ENCODE measurements at places on chromosomes 11 and 22.

- no peak for DNase-seq
Measured at GRCh38 chr11:118219732-118220131, 5.1 kb downstream of the JAML start.

GRCh38 chr11:114449845-114450244 lies 10.6 kb downstream of the REXO2 start:
- DNase-seq = no peak

DNA sequence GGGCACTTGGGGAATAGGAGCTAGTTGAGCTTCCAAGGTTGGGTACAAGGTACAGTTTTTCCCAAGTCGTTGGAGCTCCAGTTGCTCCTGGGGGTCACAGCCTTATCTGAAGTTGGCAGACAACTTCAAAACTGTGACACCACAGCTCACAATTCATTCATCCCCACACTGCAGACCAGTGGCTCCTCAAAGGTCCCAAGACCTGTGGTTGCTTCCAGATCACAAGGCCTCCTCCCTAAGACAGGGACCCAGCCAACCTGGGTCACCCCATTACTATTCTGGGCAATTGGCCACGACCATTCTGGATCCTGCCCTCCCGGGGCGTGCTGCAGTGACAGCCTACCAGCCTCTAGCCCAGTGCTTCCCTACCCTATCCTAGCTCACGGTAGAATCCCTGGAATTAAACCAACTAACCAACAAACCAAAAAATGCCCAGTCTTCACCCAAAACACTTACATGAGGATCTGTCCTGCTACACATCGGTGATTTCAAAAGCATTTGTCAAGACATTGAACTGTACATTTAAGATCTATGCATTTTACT lies 862 bp upstream of the PDXP start:
- no peak for DNase-seq

DNA sequence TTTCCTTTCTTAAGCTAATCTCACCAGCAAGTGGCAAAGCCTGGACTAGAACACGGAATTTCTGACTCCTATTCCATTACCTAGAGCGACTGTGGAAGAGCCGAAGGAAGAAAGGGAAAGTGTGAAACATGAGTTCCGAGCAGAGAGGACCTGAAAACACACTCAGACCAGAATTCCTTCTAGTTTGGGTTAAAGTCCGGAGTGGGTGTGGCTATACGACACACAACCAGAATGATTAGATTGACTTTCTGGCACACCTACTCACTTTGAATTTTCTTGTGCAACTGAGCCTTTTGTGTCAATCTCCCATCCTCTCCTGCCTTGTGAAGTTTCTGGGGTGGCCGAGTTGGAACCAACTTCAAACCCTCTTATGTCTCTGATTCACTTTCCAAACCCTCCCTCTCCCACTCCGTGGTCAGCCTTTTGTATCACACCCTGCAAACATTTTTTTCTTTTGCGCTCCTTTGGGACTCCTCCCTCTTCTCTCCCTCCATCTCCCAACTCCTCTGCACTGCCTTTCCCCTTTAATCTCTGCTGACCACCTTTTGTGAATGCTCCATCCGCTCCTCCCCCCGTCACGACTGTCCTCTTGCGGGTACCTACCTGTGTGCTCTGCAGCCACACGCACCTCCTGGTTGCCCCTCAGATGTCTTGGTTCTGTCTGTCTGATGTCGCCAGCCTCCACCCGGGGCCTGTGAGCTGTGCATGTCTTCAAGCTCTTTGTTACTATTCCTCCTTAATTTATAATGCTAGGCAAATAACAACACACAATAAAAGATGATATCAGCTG lies 86.3 kb upstream of the BLID start:
- DNase-seq = no peak

GRCh38 chr11:128026596-128026995 lies 560.8 kb downstream of the ETS1 start:
- DNase-seq = no peak

DNA sequence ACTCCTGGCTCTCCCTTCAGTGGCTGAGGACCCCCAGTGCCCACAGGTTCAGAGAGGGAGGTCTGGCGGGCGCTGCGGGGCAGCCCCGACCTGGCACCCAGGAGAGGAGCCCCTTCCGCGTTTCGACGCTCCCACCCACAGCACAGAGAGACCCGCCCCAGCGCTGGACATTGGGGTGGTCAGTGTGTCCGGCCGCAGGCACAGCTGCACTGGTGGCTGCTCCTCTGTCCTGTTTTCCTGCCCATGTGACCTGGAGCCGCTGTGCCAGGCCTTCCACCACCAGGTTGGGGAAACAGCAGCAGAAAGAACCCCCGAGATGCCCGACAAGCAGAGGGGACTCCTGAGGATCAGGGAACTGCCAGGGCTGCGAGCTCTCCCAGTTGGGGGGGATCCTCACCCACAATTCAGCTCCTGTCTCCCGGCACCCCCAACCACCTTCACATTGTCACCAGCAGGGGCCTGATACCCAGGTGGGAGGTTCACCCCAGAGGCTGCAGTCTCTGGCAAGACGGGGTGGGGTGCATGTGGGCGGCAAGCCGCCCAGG lies 13.6 kb downstream of the KRTAP5-5 start:
- no peak for DNase-seq

DNA sequence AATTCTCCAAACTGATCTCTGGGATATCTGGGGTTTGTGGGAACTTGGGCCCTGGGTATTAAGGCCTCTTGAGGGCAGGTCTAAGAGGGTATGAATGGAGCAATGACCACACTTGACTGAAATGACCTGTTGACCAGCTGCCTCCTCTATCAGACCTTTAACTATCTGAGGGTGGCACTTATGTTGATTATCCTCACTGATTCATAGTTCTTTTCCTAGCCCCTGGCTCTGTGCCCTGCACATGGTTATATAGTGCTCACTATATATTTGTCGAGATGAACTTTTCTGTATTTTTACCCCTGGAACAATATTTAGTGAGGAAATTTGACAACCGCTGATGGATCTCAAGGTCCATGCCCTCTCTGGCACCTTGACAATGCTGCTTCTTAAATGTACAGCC lies 305.5 kb upstream of the PLET1 start:
- no peak for DNase-seq

DNA sequence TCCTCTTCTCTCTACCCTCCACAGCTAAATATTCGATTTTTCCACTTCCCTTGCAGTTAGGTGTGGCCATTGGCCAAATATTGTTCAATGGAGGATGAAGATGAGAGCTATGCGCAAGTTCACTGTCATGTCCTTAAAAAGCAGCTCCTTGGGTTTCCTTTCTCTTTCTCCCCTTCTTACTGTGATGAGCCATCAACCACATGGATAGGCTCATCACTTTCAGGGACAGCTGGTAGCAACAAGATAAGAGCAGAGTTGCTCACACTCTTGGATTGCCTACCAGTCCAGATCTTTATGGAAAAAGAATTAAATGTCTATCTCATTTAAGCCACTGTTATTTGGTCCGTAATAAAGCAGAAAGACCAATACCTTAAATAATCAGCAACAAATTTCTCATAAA lies 377.0 kb downstream of the DDX10 start:
- no peak for DNase-seq

DNA sequence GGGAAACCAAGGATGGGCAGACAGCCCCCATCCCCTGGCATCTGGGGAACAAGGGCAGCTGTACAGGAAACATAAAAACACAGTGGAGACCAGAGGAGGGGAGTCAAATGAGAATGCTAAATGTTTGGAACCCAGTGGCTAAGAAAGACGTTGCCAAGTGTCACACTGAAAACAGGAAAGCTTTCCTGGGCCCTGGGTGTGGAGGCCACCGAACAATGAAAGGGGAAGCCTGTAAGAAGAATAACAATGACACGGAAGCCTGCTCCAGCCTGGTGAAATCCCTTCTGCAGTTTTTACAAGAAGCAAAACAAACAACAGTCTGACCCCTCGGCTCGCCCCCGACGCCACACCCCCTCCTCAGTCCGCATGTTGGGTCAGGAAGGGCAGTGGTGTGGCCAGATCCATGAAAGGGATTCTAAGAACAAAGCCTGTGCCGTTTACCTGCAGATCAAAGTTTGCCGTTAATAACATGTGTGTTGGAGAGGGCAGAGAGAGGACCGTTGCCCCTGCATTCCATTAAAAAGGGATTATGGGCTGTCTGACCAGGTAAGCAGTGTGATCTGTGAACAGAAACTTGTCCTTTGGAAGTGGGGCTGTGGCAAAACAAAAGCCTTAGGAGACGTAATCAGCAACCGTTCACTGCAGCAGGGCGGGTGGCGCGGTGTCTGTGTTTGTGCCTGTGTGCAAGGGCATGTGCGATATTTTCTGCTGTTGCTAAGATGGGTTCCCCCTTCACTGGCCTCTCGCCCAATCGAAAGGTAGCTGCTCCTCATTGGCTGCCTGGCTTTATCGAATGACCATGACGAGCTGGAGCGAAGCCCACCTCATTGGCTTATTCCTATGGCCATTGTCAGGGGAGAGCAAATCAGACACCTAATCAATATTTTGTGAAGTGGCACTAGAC lies 113.7 kb upstream of the BLID start:
- DNase-seq = no peak

Data from T-cell (primary cell).